ENCODE measurements at places on chromosomes 4 and X. TPM values are rescaled to one million over a fixed set of nuclear protein-coding genes. Genes with fewer than 3 reads are reported as not detected.

DNA sequence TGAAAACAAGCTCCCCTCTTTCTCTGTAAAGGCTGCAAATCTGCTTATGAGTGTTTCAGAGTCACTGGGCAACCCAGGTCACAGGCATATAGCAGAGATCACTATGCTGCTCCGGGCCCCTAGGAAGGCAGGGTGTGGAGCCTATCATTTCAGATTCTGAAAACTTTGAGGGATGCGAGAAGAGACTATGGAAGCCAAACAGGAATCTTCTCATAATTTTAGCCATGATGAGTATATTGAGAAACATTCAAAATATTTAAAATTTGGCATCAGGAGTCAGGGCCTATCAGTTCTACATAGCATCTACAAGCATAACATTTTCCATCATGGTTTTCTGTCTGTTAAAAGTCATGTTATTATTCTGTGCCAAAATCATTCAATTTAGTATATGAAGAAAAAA lies 61.7 kb upstream of the ATXN3L start:
- no peak for DNase-seq

DNA sequence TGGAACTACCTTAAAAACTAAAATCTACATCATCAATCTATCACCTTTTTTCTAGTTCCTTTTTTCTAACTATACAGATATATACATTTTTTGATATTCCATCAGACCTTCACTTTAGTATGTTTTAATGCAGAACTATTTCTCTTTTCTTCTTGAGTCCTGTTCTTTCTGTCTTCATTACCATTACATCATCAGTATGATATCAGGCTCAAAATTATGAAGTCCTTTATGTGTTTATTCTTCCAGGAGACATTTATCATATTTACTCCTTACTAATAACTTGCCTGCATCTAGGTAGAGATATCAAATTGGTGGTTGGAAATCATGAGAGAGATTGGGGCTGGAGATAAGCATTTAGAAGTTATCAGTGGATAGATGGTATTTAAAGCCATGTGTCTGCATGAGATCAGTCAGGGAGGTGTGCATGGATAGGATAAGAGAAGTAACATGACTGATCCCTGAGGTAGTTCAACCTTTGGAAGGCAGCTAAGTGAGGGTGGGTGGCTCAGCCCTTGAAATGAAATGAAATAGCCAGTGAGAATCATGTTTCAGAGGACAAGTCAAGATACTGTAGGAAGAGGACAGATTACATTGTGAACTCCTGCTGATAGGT lies 43.1 kb downstream of the MRPL1 start:
- no peak for DNase-seq

GRCh38 chr4:177047070-177047850 lies 254.5 kb upstream of the VEGFC start:
- DNase-seq, result no peak

- DNase-seq, result no peak
These were observed 68.0 kb upstream of the TMEM164 start for GRCh38 chrX:109934935-109935334.

DNA sequence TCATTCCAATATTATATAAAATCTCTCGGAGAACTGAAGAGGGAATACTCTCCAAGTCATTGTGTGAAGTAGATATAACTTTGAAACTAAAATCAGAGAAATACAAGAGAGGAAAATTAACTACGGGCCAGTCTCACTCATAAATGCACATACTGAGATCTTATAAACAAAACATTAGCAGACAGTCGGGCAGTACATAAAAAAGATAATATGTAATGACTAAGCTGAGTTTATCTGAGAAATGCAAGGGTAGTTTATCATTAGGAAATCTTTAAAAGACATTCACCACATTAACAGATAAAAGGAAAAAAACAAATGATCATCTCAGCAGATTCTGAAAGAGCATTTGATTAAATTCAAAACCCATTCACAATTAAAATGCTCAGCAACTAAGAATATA lies 116.7 kb downstream of the NYX start:
- no peak for DNase-seq

DNA sequence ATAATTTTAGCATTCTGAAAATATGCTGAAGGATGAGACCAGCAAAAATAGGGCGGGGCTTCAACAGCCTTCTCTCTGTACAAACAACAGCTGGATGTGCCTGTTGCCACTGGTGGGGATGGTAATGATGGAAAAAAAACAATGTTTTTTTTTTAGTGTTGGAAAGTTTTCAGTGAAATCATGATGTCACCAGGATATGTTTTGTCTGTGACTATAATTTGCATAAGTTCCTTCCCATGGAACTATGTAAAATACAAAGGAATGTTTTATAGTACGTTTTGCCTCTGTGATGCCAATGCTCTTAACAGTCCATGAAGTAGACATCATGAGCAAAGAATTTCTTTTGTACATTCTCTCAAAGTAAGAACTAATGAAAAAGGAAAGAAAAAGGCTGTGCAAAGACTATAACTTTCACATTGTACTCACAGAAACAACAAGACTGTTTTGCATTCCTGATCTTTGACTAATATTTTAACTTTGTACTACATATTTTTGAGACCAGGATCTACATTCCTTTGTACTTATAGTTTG lies 589.7 kb downstream of the SPRY1 start:
- no peak for DNase-seq

The GPRASP1 gene
- total RNA-seq, result 1.9 TPM

The CFAP99 gene
- total RNA-seq, result not detected

The RTL9 gene
- total RNA-seq, result not detected

The FMR1 gene
- total RNA-seq, result 51.5 TPM

The HELQ gene
- total RNA-seq, result 18.9 TPM

The SPANXC gene
- not detected for total RNA-seq

The VEGFD gene
- total RNA-seq, result not detected
